ENCODE measurements at places on chromosomes 6 and 20. TPM values are rescaled to one million over a fixed set of nuclear protein-coding genes. Genes with fewer than 3 reads are reported as not detected.

- no peak for DNase-seq
Measured at GRCh38 chr20:15812696-15813095, 760.6 kb downstream of the KIF16B start.

DNA sequence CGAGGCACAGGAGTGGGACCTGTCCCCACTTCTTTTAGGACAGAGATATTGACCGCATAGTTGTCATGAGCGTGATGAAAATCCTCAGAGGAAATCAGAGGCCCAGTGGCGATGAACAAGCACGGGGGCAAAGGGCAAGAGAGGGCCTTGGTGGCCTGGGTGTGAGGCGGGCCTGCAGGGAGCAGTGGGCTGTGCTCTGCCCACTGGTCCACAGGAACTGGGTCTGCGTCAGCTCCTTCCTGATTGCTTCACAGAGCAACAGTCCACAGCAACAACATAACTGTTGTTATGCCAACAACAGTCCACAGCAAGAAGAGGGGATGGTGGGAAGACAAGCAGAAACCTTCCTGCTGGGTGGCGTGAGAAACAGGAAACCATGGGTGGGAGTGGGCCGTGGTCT, 335.6 kb downstream of the ZFAND3 start:
- DNase-seq = no peak

GRCh38 chr6:98880486-98880885, 46.1 kb downstream of the POU3F2 start:
- DNase-seq = no peak

LCA5 gene
- 8.8 TPM for total RNA-seq

MDFI gene
- total RNA-seq = 9.3 TPM

- no peak for DNase-seq
Measured at GRCh38 chr6:3079682-3080081, 11.4 kb downstream of the RIPK1 start.

ZGPAT gene
- 20.8 TPM for total RNA-seq

- DNase-seq = no peak
Measured at GRCh38 chr20:35020108-35020928, 64.7 kb downstream of the MYH7B start.

PTPRA gene
- total RNA-seq = 69.7 TPM

DNA sequence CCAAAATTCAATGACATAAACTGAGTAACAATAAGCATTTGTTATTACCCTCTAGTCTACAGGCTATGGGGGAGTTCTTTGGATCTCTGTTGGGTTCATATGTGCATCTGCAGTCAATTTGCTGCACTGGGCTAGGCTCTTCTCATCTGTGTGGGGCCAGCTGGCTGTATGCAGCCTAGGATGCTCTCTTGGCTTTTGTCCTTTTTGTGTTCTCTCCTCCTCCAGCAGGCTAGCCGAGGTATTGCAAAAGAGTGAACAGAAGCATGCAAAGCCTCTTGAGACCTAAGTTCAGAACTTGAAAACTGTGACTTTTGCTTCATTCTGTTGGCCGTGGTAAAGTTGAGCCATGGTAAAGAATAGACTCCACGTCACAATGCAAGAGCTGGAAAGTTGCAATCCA, 62.8 kb upstream of the FOXO3 start:
- no peak for DNase-seq

DNA sequence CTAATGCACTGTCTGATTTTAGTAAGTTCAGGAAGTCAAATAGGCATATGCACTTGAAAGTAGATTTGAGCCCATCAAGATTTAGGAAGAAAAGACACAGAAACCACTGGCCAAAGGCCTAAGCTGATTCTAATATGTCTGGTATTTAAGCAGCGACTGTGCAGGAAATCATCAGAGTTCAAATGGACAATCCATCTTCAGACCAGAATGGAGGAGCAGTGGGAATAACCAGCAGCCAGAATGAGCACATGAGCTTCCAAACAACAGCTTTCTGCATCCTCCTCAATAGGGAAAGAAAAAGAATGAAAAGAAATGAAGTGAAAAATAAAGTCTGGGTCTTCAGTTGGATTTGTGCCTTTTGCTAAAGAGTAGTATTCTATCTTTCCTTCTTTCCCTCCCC, 50.6 kb downstream of the SOD2 start:
- DNase-seq = no peak

DNA sequence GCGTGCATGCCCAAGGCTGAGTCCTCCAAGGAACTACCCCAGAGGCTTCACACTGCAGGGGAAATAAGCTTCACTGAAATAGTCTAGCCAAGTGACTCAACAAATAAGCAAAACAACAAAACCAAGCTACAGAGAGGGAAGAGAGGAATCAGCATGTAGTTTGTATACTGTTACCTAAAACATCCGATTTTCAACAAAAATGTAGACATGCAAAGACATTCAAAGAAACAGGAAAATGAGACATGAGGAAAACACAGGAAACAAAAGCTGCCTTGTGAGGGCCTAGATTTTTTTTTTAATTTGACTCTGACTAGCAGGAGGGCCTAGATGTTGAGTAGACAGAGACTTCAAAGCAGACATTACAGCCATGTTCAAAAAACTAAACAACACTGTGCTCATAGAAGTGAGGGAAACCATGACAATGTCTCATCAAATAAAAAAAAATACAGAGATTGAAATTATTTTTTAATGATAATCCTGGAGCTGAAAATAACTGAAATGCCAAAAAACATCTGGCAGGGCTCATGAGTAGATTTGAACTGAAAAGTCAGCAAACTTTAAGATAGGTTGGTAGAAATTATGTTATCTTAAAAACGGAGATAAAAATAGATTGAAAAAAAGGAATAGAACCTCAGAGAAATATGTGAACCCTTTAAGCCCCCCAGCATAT, 16.4 kb upstream of the KIF25 start:
- DNase-seq = no peak

IL17A gene
- not detected for total RNA-seq

WFDC5 gene
- not detected for total RNA-seq

KHDC1L gene
- 0.66 TPM for total RNA-seq

GRCh38 chr6:23170049-23170448, 600.7 kb downstream of the HDGFL1 start:
- DNase-seq = no peak

Data from aorta (tissue), 5 donors.